ENCODE measurements at places on chromosomes 4 and X.

- no peak for DNase-seq
Measured at GRCh38 chr4:13088726-13089658, 395.1 kb downstream of the RAB28 start.

- DNase-seq, result no peak
Measured at GRCh38 chr4:17316566-17316965, 195.3 kb downstream of the QDPR start.

GRCh38 chrX:22043872-22044271 lies 11.7 kb downstream of the PHEX start:
- no peak for DNase-seq

GRCh38 chr4:24914460-24914859 lies 1.6 kb upstream of the CCDC149 start:
- no peak for DNase-seq

DNA sequence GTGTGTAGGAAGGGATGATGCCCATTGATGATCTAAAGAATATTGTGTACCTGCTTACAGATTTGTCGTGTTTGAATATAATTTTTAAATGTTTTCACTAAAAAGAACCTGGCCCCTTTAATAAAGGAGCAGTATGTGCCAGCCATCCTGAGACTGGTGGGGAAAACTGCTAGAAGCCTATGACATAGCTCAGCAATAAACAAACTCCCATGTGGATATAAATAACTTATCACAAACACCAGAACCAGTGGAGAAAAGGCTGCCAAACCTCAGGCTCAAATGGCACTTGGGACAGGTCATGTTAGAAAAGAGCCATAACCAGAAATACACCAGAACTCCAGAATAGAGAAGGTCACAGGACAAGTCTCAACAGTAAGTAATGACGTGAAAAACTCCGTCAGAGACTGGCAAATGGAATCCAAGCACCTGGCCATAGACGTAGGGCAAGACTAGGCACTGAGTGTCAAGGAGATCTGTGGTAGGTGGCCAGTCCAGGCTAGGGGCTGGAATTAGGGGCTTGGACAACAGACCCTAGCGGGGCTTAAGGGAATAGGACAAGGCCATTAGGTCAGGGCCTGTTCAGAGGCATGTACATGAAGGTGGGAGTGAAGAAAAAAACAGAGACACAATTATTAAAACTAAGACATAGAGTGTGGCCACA lies 11.7 kb upstream of the QRFPR start:
- DNase-seq, result no peak

DNA sequence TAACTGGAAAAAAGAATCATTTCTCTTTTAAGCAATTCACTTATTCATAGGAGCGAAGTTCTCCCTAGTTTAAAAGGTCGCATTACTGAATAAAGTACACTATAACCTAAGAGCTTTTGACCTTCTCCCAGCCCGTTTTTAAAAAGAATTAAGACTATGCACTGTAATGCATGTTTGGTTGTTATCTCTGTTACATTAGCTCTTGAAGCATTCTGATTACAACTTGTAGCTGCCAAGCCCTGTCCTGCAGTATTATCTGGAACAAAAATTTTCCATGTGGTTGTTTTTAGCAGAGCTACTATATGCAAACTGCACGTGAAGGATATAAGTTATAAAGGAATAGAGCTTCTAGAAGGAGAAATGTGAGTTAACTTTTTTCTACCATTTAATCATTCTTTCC lies 8.1 kb downstream of the GAB1 start:
- no peak for DNase-seq

GRCh38 chr4:25367004-25367621 lies 9.9 kb upstream of the ANAPC4 start:
- DNase-seq, result no peak

DNA sequence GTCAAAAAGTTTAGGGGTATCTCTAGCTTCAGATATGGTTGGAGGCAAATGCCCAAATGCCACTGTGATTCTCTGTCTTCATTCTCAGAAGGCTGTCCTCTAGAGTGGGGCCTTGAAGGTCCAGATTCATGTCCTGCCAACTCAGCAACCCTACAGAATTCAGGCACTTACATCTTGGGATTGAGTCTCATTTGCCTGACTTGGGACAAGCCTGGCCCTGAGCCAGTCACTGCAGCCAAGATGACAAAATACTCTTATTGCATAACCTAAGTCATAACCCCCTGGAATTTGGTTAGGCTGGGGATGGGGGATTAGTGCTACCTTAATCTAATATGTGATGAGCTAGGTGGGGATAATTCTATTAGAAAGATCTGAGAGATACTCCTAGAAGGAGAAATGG lies 100.5 kb downstream of the AREG start:
- no peak for DNase-seq

DNA sequence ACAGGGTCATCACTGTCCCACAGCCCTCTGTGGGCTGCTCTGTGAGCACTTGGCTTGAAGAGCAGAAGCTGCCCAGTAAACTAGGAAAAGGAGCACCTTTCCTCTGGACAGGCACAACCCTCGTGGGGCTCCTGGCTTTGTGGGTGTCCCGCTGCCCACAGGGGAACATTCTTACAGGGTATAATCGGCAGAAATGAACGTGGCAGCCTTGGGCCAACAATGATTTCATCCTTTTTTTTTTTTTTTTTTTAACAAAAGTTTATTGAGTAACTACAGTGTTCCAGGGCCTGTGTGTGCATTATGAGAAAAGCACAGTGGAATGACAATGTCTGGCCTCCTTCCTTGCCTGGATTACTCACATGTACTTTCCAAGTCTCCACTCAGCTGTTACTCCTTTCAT lies 197.2 kb downstream of the PDGFC start:
- no peak for DNase-seq

DNA sequence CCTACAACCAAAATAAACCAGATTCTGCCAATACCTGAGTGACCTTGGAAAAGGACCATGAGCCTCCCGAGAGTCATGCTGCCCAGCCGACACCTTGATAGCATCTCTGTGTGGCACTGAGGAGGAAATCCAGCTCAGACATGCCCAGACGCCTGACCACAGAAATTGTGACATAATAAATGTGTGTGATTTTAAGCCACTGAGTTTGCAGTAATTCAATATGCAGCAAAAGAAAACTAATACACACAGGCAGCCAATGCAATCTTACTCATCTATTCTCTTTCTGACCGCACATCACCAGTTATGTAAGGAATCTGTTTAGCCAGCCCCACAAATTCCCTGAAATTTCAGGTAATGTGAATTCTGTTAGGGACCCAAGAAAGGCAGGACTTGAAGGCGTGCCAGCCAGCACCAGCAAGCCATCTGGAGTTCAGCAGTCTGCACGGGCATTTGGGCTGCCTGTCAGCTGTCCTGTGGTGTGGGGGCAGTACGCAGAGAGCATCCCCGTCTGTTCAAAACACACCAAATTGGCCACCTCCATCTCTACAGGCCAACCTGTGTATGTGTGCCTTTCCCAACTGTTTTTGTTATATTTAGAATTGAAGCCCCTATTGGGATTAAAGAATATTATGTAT lies 176.4 kb downstream of the NLGN4X start:
- DNase-seq, result no peak

DNA sequence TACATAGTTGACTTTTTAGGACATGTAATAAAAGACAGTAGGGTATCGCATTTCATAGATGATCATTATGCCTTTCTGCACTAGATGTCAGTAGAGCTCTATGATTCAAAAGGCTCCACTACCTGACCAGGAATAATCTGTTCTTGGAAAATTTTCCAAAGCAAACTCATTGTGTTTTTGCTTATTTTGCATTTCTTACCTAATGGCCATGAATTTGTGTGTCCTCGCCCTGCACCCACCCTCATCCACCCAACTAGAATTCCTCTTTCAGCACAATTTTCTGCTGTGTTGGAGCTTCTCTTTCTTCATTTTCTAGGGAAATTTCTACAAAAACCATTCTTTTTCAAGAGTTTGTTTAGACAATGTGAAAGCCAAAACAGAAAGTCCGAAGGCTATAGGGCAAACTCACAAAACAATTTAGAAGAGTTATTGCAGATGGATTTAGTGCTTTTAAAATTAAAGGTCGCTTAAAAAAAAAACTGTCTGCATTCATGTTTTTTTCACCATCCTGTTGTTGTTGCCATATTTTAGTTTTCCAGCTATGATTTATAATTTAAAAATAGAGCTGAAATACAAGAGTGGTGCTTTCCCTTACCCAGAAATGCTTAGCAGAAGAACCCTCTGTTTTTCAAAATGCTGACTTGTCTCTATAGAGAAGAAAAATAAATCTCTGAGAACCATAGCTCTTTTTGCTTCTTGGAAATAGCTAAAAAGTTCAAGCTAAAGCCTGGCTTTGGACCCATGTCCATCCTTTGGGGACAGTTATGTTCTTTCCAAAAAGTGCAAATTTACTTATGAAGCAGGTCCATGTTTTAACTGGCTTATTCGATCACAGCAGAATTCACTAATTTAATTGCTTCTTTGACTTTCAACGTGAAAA lies 183.7 kb downstream of the SPATA18 start:
- no peak for DNase-seq

GRCh38 chr4:94500685-94501084 lies 48.9 kb downstream of the PDLIM5 start:
- DNase-seq, result no peak

DNA sequence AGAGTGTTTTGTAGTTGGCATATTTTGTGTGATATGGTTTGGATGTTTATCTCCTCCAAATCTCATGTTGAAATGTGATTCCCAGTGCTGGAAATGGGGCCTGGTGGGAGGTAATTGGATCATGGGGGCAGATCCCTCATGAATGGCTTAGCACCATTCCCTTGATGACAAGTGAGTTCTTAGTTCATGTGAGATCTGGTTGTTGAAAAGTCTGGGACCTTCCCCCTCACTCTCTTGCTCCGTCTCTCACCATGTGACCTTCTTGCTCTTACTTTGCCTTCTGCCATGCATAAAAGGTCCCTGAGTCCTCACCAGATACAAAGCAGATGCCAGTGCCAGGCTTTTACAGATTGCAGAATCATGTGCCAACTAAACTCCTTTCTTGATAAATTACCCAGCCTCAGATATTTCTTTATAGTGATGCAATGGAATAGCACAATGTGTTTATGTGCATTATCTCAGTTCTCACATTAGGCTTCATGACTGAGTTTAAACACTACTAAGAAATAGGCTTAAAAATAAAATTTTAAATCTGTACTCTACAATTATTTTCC lies 1348.8 kb downstream of the STIM2 start:
- DNase-seq, result no peak
